H9 (cell line): ENCODE measurements at places on chromosomes 7 and 10.
A peak's percentile ranks its signal among the peaks of the same experiment; 100 is the strongest.

GRCh38 chr7:141700848-141701371 lies 1.1 kb downstream of the DENND11 start:
- H3K27ac ChIP-seq = no peak overlapping the region
- H3K4me3 ChIP-seq = peak overlapping the region; percentile 79
- DNase-seq = no peak

GRCh38 chr10:17061418-17061817 lies 68.2 kb downstream of the CUBN start:
- no peak overlapping the region for H3K4me3 ChIP-seq
- no peak overlapping the region for H3K27ac ChIP-seq
- DNase-seq = no peak
- no peaks in the 10 kb centered on the region for H3K36me3 ChIP-seq
- H3K27me3 ChIP-seq = no peaks in the 10 kb centered on the region

DNA sequence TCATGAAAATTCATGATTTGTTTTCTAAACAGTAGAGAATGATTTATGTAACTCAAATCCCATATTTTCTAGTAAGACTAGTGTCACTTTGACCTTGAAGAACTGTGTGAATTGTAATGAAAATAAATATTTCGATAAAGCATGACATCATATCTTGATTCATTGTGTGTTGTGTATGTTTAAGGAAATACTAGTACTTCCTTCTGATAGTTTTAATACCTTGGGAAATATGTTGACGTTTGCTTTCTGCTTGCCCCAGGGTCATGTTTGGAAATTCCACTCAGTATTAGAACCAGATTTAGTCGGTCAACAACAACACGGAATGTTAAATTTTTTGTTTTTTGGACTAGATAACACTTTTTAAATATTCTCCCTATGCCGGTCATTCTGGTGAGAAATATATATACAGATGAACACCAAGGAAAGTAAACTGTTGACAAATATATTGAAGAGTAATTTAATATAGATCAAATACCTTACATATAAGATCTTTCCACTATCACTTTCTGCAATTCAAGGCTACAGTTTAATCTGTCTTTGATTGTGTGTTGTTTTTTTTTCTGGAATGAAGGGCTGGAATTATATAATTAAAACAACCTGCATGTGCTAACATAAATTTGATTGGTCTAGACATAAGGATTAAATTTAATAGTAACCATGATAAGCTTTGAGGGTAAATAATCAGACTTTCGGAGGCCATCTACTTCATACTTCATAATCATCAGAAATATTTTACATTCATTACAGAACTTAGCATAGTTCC lies 126.2 kb downstream of the MDFIC start:
- peaks cover 2% of the 10 kb centered on the region; the same call in 2 of the 3 replicates for H3K36me3 ChIP-seq
- no peak overlapping the region for H3K27ac ChIP-seq
- H3K4me1 ChIP-seq = no peaks in the 10 kb centered on the region; the same call in 1 of the 2 replicates
- no peaks in the 10 kb centered on the region for H3K27me3 ChIP-seq
- no peak overlapping the region for H3K4me3 ChIP-seq

GRCh38 chr10:947051-947450 lies 15.5 kb upstream of the LARP4B start:
- no peaks in the 10 kb centered on the region for H3K27me3 ChIP-seq
- H3K4me3 ChIP-seq = no peak overlapping the region
- no peaks in the 10 kb centered on the region for H3K36me3 ChIP-seq
- H3K4me1 ChIP-seq = no peaks in the 10 kb centered on the region

DNA sequence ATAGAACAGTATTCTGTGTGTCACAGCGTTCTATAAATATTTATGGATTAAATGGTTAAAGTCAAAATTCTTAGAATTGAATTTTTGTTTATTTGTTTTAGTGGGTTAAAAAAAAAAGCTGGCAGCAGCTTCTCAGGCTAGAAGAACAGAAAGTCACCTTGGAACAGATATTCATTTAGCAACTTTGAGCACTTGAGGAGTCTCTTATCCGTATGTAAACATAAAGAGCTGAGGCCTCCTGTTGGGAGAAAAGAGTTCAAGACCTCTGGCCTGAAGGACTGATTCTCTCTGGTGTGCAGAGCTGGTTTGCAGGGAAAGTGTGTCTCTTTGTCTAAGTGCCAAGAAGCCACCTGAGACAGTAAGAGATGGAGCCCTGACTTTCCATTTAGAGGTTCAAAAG lies 109.9 kb downstream of the HERPUD2 start:
- no peak overlapping the region for H3K27ac ChIP-seq
- H3K27me3 ChIP-seq = no peaks in the 10 kb centered on the region
- H3K4me3 ChIP-seq = no peak overlapping the region
- H3K36me3 ChIP-seq = no peaks in the 10 kb centered on the region

DNA sequence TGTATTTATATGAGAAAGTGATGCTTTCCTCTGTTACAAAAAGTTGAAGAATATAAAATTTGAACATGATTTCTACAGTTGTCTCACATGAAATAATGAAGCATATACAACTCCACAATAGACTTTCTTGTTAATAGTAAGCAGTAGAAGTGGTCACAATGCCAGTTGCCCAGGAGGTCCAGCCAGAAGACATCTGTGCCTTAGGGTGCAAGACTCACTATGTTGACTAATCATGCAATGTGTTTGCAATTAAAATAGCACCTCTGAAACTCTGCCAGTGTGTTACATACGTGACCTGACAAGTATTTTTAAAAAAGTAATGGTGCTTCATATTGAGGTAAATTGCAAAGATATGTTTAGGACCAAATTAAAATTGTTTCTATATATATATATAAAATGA lies 547.2 kb downstream of the ETV1 start:
- no peaks in the 10 kb centered on the region for H3K27me3 ChIP-seq
- H3K27ac ChIP-seq = no peak overlapping the region
- H3K36me3 ChIP-seq = no peaks in the 10 kb centered on the region

- no peaks in the 10 kb centered on the region for H3K27me3 ChIP-seq
- peak; percentile 79 for DNase-seq
- H3K4me3 ChIP-seq = no peak overlapping the region
- H3K36me3 ChIP-seq = no peaks in the 10 kb centered on the region
Observed at GRCh38 chr7:34087892-34088891, 182.9 kb downstream of the BMPER start.

- H3K36me3 ChIP-seq = no peaks in the 10 kb centered on the region
- no peaks in the 10 kb centered on the region for H3K27me3 ChIP-seq
- DNase-seq = no peak
- no peak overlapping the region for H3K27ac ChIP-seq
Observed at GRCh38 chr10:12375076-12375504, 25.7 kb downstream of the CAMK1D start.
